ENCODE measurements at places on chromosomes 13 and 19.

- no peak for DNase-seq
These were observed 47.3 kb upstream of the MTIF3 start for GRCh38 chr13:27497563-27498230.

GRCh38 chr13:47237571-47237970 lies 340.7 kb upstream of the HTR2A start:
- DNase-seq = no peak

DNA sequence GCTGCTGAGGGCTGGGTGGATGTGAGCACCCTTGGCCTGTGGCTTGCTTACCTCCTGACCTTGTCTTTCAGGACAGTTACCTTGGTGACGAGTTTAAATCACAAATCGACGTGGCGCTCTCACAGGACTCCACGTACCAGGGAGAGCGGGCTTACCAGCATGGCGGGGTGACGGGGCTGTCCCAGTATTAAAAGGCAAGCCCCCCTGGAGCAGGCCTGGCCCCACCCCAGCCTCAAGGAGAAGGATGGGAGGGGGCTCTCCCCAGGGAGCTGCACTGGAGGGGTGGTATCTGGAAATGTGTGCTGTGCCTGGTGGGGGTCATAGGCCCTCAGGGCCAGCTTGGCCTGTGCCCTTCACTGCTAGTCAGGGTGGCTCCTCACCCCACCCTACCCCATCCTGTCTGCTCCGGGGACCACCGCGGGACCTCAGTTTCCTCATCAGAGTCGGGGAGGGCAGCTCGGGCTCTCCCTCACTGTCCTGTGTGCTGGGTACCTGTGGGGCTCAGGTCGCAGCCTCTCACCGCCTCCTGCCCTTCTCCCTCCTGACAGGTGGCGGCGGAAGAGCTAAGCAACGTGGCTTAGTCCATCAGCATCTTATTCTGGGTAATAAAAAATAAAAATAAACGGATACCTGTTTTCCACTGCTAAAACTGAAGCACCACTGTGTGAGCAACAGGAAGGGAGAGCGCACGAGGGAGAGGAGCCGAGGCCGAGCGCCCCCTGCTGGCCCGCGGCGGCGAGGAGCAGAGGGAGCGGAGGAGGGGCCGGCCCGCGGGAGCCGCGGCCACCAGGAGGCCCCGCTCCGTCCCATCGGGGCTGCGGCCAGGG lies 29.8 kb downstream of the CERS1 start:
- no peak for DNase-seq

GRCh38 chr13:92896842-92897241 lies 329.8 kb upstream of the GPC6 start:
- no peak for DNase-seq

- no peak for DNase-seq
These were observed 55.6 kb downstream of the TMED1 start for GRCh38 chr19:10780368-10780767.

DNA sequence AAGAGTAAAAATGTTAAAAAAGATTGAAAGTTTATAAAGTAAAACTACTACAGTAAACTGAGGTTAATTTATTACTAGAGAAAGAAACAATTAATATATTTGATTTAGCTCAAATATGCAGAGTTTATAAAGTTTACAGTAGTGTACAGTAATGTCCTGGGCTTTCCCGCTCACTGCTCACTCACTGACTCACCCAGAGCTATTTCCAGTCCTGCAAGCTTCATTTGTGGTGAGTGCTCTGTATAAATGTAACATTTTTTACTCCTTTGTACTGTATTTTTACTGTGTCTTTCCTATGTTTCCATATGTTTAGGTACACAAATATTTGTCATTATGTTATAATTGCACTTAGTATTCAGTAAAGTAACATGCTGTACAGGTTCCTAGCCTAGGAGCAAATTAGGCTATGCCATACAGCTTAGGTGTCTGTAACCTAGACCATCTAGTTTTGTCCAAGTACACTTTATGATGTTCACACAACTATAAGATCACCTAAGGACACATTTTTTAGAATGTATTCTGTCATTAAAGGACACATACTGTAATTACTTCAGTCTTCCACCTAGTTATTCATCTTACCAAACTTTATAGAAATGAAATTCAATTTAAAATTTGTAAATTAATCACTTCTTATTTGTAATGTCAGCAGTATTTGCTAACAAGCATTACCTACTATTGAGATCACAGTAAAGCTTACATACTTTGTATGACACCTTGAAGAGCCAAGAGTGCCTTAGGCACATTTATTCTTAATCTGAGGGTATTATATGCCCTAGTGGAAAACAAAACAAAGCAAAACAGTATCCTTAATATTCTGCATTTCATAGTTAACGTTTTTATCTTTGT lies 683.4 kb downstream of the PCDH9 start:
- DNase-seq = no peak

DNA sequence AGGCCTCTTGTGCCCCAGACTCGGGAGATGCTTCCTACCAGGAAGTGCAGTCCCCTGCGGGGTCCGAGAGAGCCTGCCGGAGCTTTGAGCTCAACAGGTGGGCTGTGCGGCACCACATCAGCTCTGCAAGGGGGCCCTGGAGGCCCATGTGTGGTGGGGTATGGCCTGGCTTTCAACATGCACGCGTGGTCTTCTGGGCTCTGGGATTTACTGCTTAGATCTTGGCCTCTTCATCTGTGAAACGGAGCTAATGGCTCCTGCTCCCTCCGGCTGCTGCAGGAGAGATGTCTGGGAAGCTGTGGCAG lies 18.0 kb downstream of the NDUFB7 start:
- no peak for DNase-seq

DNA sequence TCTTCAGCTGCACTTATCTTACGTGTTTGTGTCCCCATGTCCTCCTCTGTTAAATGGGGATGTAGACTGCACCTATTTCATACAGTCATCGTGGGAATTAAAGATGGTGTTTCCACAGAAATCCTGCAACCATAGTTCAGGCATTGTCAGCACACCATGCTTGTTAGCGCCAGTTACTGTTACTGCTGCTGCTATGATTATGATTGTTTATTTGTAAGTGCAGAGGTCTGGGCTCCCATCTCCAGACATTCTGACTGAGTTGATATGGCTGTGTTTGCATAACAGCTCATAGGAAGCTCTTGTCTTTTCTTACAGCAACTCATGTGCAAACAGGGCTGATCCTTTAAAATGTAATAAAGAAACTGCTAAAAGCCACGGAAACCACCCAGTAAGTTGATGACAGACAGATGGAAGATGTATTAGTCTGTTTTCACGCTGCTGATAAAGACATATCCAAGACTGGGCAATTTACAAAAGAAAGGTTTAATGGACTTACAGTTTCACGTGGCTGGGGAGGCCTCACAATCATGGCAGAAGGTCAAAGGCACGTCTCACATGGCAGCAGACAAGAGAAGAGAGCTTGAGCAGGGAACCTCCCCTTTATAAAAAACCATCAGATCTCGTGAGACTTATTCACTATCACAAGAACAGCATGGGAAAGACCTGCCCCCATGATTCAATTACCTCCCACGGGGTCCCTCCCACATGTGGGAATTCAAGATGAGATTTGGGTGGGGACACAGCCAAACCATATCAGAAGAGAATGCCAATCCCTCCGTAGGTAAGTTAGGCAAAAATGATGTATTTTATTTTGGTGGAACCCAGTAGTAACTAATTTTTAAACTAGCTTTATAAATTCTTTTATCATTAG lies 1.6 kb downstream of the ZSCAN5A start:
- no peak for DNase-seq

DNA sequence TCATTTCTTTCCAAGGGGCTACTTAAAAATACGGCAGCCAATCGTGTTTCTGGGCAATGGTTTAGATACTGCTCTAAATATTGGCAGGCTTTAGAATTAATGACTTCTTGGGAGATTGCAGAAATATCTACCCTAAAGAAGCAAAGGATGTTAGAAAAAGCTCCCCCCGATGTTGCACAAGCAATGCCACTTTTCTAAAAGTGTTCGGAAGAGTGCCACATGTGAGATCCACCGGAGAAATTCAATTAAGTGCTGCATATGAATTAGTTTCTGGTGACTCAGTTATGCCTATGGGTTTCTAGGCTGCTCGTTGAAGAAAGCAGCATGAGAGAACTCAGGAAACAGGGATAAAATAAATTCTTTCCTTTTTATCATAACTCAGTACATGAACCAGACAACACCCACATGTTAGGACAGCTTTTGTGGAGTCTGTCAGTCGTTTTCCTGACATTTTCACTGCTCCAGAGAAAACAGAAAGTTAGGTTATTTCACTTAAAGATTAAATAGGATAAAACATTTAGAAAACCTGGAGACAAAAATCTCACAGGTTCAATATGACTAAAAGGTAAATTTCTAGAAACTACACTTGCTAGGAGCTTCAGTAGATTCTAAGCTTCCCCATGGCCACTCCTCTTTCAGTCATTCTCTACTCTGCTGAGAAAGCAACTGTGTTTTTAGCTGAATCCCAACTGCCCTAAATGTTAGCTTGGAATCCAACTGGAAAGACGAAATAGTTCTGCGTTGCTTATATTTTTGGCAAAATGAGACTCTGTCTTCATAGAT lies 244.7 kb downstream of the DCLK1 start:
- no peak for DNase-seq

DNA sequence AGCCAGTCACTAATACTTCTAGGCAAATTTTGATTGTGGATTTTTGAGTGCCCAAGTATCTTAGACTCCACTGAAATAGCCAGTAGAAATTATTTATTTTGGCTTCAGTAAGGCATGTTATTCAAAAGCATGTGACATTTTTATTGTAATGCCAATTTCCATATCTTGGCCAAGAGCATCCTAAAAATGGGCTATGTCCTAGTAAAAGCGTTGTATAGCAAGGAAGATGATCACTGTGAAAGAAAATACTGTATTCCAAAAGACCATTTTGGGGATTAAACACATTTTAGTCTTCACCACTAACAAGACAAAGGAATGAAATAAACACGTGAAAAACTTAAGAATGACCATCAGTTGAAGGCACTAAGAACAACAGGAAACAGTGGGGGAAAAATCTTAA lies 149.1 kb downstream of the NUFIP1 start:
- DNase-seq = no peak

GRCh38 chr19:40889366-40889765 lies 7.3 kb upstream of the CYP2A7 start:
- no peak for DNase-seq

DNA sequence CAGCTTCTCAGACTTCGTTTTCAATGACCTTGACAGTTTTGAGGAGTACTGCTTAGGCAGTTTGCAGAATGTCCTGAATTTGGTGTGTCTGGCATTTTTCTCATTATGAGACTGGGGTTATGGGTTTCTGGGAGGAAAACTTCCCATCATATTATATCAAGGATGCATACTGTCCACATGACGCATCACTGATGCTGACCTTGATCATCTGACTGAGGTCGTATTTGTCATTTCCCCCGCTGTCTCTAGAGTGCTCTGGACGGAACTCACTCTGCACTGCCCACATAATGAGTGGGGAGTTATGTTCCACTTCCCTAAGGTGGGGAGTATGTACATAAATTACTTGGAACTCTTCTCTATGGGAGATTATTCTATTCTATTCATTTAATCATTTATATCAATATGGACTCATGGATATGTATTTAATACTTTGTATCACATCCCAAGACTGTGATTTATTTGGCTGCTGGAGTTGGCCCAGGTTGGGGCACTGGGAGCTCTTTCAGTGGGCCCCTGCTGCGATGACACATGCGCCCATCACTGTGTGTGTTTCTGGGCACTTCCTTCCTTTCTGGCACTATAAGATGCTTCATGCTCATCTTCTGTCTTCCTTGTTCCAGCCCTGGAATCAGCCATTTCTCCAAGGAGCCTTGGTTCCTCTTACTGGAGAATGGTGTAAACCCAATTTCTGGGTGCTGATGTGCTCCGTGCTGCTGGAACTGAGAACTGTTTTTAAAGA lies 138.6 kb downstream of the MIPEP start:
- DNase-seq = no peak

GRCh38 chr19:46721269-46722003 lies 4.5 kb upstream of the PRKD2 start:
- DNase-seq = no peak

DNA sequence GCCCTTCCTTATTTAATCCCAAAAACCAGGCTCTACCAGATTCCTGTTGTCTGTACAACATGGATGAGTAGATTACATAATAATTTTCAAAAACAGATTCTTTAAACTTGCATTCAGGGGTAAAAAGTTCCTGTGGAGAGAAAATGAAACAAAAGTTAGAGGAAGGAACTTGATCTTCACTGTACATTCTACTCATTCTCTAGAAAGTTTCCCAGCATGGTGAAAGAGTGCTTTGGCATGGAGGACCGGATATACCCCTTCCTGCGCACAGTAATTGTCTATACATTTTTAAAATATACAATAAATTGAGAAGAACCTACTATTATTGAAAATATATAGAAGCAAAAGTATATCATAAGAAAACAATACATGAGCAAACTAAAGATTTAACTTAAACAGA lies 274.2 kb downstream of the ITGBL1 start:
- DNase-seq = no peak

DNA sequence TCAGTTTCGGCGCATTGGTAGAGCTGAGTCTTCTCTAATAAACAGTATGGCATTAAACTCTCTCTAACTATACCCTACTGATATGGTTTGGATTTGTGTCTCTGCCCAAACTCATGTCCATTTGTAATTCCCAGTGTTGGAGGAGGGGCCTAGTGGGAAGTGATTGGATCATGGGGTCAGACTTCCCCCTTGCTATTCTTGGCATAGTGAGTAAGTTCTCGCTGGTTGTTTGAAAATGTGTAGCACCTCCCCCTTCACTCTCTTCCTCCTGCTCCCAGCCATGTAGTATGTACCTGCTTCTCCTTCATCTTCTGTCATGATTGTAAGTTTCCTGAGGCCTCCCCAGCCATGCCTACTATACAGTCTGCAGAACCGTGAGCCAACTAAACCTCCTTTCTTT lies 682.7 kb upstream of the ARGLU1 start:
- DNase-seq = no peak

GRCh38 chr13:37878496-37878895 lies 8.9 kb upstream of the TRPC4 start:
- DNase-seq = no peak

DNA sequence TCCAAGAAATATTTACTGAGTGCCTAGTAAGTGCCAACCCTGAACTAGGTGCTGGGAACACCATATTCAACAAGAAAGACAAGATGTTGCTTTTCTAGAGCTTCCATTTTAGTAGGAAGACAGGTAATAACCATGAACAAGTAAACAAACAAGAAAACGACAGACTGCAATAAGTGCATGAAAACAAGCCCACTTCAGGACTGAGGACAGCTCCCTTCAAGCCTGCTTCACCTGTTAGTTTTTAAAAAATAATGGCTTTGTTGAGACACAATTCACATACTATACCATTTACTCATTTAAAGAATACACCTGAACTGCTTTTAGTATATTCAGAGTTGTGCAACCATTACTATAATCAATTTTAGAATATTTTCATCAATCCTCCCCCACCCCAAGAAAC lies 30.4 kb downstream of the CYP4F22 start:
- DNase-seq = no peak

All from DMS 273 treated with DMSO at 0.1 percent for 48 hours (cell line).